ENCODE measurements at places on chromosomes 3 and 15. TPM values are rescaled to one million over a fixed set of nuclear protein-coding genes. Genes with fewer than 3 reads are reported as not detected.

Gene GPR62
- 0.19 TPM for total RNA-seq

- no peaks in the 10 kb centered on the region for H3K4me1 ChIP-seq
- H3K27ac ChIP-seq = no peak overlapping the region
- no peak overlapping the region for H3K4me3 ChIP-seq
- no peak for DNase-seq
- peaks cover 13% of the 10 kb centered on the region for H3K36me3 ChIP-seq
These were observed 43.9 kb downstream of the HEG1 start for GRCh38 chr3:125011941-125012340.

GRCh38 chr3:128077665-128078064 lies 25.4 kb downstream of the SEC61A1 start:
- peaks cover 5% of the 10 kb centered on the region for H3K4me1 ChIP-seq
- no peaks in the 10 kb centered on the region for H3K27me3 ChIP-seq
- H3K36me3 ChIP-seq = peaks cover 36% of the 10 kb centered on the region
- no peak overlapping the region for H3K27ac ChIP-seq

DNA sequence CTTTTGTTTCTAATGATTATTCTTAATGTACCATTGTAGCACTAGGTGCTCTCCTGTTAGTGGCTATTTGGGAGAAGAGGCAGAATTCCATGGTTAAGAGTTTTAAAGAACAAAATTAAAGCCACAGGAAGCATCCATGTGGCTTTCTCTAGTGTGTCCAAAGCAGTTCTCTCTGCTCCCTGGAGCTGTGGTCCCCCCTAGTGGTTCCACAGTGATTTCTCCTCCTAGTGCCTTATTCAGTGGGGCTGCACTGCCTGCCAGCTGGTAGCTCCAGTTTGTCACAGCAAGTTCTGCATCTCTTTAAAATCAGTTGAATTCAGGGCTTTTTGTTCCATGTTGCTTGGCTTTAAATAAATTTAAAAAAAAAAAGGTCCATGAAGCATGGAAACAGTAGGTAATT lies 39.6 kb upstream of the FAM98B start:
- no peaks in the 10 kb centered on the region for H3K36me3 ChIP-seq
- H3K4me3 ChIP-seq = no peak overlapping the region
- DNase-seq = peak; percentile 38
- no peaks in the 10 kb centered on the region for H3K4me1 ChIP-seq
- H3K27ac ChIP-seq = no peak overlapping the region
- H3K27me3 ChIP-seq = no peaks in the 10 kb centered on the region

GRCh38 chr3:17110660-17111396 lies 226.1 kb downstream of the PLCL2 start:
- H3K36me3 ChIP-seq = no peaks in the 10 kb centered on the region
- DNase-seq = peak; percentile 23

All from H1 (cell line).